ENCODE measurements at places on chromosomes 2 and 18. TPM values are rescaled to one million over a fixed set of nuclear protein-coding genes. Genes with fewer than 3 reads are reported as not detected.

LAMA1 gene
- polyA plus RNA-seq = 0.32 TPM

EN1 gene
- not detected for polyA plus RNA-seq

UGT1A10 gene
- polyA plus RNA-seq = not detected

DNA sequence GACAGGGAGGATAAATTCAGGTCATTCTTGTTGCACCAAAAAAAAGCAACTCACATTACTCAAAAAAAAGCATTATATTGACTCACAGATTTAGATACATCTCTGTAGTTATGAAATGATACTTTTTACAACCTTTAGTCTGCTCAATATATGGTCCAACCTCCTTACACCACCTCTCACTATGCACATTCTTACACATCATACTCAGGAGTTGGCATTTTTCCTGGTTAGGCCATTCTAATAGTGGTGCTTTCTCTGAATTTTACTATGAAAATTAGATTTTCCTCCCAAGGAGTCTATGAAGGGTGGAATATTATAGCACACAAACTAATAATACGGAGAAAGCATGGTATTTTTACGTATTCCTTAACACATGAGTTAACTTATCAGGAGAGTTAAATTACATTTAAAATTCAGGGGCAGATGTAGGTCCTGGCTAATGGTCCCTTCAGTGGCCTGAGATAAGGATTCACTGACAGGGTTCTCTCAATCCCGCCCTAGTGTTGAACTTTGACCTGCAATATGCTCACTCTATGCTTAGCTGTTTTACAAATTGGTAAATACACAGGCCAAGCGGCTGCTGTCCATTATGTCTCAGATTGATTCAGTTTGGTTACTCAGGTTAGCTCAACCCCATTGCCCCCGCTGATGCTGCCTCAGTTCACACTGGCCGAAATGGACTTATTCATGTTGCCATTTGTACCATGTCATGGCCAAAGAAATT lies 153.6 kb downstream of the NCKAP5 start:
- no peak for DNase-seq

Data from brain (organoid and tissue), 16 donors.